ENCODE measurements at places on chromosomes 11 and 22.

- no peak for DNase-seq
Measured at GRCh38 chr11:111135778-111136570, 109.6 kb upstream of the POU2AF2 start.

DNA sequence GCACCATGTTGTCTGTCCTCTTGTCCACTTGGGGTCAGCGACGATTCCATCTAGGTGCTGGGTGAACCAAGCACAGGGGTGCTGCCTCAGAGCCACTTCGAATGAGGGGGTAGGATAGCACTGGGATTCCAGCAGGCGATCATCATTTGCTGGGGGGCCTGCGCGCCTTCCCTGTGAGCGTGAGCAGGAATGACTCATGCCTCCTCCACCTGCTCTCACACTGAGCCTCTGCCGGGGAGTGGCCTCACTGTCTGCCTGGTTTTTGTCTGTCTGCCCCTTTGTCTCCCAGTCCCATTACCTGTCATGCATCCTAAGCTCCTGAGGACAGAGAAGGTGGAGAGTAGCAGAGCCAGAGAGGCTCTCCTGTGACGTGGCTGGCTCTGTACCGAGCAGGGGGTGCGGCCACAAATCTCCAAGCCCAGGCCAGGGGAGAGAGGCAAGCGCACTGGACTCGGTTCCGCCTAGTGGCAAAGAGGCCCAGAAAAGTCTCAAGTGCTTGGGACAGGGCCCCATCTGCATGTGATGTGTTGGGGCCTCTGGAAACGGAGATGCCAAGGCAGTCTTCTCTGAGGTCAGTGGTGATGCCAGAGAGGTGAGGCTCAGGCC, 30.8 kb downstream of the RSPH14 start:
- DNase-seq, result peak; percentile 65

DNA sequence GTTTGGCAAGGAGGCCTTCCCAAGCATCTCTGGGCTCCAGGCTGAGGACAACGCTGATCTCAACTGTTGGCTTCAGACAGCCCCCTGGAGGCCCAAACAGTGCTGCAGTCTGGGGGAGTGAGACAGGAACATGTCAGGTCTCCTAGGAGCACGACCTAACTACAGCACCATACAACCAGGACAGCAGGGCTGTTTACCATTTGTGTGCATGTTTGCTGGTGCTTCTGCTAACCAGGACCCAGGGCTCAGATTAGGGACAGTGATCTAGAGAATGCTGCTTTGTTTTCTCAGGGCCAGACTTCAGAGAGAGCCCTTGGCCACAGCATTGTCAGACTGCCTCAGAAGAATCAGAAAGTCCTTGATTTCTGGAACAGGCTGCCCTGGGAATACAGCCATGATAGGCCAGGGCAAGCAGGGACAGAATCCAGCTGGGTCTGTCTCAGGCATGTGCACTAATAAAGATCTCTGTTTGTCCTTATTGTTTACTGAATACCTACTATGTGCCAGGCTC, 126.5 kb downstream of the VPREB1 start:
- no peak for DNase-seq

DNA sequence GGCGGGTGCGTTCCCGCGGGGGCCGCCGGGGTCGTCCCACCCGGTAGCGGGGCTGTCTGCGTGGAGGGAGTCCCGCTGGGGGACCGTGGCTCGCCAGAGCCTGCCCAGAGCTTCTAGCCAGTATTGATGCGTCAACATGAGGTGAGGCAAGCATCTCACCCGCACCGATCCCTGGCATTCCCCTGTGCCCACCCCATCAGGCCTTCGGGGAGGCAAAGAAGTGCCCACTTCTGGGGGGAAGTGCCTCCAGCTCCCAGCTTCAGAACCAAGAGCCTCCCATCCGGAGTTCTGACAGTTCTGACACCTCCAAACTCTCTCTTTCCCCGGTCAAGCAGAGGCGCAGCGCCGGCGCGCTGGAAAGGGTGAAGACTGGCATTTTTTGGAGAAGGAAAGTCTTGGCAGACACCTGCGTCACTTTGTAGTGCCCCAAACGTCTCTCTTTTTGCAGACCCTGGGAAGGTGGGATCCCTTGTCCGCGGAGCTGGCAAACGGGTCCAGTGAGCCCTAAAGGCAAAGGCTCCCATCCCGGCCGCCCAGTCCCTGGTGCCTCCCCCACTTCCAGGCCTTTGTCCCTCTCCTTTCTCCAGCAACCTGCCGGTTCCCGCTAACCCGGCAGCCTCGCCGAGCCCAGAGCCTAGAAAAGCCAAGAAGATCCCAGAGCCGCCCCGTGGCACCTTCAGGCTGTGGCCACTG, 3.2 kb upstream of the PAX6 start:
- DNase-seq, result no peak

DNA sequence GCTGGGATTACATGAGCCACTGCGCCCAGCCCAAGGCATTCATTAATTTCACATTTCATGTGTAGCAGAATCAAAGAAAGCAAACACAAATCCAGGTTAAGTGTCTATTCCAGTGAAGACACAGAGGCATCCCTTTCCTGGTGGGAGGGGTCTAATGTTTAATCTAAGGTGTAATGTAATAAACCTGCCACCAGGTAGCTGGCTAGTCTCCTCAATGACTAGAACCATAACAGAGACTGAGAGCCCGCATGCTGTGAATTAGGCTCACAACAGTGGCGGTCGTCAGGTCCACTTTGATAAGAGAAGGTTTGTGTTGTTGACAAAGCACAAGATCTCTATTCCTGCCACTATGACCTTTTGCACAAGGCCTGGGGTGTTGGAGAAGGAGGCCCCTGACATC, 64.2 kb upstream of the ADA2 start:
- DNase-seq, result no peak

- no peak for DNase-seq
Measured at GRCh38 chr11:63767267-63767564, 1.4 kb downstream of the ZFTA start.
